ENCODE measurements at places on chromosomes 7 and 10.

GRCh38 chr10:61754587-61755550, 92.1 kb downstream of the CABCOCO1 start:
- DNase-seq = no peak

GRCh38 chr7:33798686-33799325, 106.5 kb upstream of the BMPER start:
- DNase-seq = no peak

GRCh38 chr10:6309816-6310215, 107.1 kb downstream of the PFKFB3 start:
- no peak for DNase-seq

- no peak for DNase-seq
Observed at GRCh38 chr10:119908166-119908565, 15.6 kb downstream of the SEC23IP start.

DNA sequence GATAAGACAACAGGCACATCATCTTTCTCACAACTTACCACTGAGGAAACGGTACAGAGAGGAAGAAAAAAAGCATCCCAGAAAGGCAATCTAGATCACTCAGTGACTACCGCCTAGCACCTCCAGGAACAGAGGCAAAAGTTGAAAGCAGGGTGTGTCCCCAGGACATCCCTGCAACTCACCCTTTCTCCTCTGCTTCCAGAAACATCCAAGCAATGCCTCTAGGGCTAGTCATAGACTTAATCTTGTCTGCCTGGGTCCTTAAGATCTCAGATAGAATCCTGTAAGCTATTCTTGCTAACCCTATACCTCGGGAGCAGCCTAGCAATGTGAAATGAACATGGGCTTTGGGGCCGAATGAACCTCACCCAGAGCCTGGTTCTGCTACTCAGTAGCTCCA, 18.8 kb upstream of the PDCD4 start:
- DNase-seq = no peak

GRCh38 chr10:3963191-3963673, 178.2 kb upstream of the KLF6 start:
- no peak for DNase-seq

- DNase-seq = no peak
Observed at GRCh38 chr7:657565-658119, 68.9 kb upstream of the DNAAF5 start.

DNA sequence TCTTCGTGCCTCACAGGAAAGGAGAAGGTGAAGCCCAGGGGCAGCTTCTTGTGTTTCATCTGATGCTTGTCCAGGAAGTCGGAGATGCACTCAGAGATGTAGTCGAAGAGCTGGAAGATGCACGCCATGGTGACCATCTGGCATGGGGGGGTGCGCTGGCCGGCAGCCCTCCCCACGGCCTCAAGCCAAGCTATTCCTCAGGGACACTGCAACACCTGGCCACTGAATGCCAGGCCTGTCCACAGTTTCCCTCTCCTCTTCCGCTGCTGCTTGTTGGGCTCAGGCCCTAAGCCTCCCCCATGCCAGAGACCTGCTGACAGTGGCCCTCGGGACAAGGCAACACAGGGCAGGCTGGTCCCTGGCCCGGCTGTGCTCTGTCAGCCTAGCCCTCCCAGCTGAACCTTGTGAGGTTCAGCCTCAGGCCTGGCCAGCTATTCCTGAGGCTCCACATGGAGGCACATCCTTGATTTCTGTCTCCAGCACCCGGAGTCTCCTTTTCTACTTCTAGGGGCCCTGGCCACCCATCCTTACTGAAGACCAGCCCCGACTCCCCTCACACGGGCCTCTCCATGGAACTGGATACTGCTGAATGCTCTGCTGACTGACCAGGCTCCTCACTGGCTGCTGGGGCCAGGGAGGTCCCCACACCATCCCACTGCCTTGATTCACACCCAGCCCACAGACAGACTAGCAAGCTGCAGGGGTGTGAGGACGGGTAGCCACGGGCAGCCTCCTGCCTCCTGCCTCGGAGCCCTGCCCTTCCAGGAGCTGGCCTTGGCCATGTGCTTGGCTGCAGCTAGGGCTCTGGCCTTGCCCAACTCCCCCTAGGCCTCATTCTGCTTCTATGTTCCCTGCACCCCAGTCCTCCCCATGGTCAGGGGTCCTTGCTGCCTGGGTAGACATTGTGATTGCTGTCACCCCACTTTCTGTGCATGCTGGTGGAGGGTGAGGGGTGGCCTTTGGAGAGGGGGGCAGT, 10.1 kb upstream of the MYL7 start:
- no peak for DNase-seq

- no peak for DNase-seq
Observed at GRCh38 chr7:95960706-95961244, 188.4 kb downstream of the DYNC1I1 start.

- no peak for DNase-seq
Observed at GRCh38 chr10:112832361-112832878, 117.6 kb upstream of the TCF7L2 start.

- DNase-seq = no peak
Observed at GRCh38 chr7:128322040-128322643, 21.6 kb downstream of the RBM28 start.

- DNase-seq = no peak
Observed at GRCh38 chr10:128881086-128881485, 586.0 kb upstream of the MGMT start.

- DNase-seq = no peak
Observed at GRCh38 chr7:50268990-50269389, 35.5 kb upstream of the IKZF1 start.

DNA sequence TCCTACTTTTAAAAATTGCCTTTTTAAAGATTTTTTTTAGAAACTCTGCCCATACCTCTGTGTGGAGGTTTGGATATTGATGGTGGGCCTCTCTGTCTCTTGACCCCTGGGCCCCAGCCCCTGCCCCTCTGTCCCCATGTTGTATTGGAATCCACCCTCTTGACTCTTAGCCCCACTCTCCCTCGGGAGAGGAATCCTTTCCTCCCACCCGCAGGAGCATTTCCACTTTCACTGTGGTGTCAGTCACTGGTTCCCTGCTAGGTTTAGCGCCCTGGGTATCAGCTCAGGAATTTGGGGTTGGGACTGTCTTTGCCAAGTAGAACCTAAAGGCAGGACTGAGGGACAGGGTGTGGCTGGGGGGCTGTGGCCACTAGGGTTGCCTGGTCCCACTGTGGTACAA, 10.1 kb downstream of the PFKFB3 start:
- DNase-seq = no peak

DNA sequence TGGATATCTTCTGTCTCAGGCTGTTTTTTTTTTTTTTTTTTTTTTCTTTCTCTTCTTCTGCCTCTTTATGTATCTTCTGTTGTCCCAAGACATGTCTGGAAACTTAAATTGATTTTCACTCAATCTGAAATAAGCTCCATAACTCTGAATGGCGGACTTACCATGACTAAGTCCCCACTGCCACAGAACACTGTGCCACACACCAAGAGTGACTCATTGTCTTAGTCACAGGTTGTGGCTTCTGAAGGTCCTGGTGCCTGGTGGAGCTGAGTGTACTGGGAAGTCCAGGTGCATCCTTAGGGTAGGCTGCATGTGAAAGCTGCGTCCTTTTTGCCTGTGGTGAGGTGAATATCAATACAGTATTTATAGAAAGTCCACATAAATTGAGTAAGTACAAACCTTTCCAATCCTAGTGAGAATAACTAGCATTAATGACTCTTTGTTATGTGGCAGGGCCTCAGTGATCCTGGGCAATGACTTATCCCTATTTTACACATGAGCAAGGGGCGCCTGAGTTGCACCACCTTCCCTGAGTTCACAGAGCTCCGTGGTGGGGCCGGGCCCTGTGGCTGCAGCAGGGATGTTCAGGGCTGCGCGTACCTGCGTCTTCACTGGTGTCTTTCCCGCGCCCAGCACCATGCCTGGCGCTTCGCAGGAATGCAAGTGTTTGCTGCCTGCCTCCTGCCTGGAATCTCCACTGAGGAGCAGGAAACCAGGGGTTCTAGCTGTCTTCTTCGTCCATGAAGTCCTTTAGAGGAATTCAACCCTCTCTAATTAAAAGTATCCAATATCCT, 4.3 kb downstream of the PFKP start:
- DNase-seq = no peak

- DNase-seq = no peak
Observed at GRCh38 chr7:24751484-24751883, 5.8 kb downstream of the GSDME start.

- no peak for DNase-seq
Observed at GRCh38 chr10:12819071-12819470, 182.4 kb downstream of the CCDC3 start.

GRCh38 chr10:93076871-93077270, 3.2 kb downstream of the CYP26A1 start:
- DNase-seq = no peak
